ENCODE measurements at places on chromosomes 2 and 18.

DNA sequence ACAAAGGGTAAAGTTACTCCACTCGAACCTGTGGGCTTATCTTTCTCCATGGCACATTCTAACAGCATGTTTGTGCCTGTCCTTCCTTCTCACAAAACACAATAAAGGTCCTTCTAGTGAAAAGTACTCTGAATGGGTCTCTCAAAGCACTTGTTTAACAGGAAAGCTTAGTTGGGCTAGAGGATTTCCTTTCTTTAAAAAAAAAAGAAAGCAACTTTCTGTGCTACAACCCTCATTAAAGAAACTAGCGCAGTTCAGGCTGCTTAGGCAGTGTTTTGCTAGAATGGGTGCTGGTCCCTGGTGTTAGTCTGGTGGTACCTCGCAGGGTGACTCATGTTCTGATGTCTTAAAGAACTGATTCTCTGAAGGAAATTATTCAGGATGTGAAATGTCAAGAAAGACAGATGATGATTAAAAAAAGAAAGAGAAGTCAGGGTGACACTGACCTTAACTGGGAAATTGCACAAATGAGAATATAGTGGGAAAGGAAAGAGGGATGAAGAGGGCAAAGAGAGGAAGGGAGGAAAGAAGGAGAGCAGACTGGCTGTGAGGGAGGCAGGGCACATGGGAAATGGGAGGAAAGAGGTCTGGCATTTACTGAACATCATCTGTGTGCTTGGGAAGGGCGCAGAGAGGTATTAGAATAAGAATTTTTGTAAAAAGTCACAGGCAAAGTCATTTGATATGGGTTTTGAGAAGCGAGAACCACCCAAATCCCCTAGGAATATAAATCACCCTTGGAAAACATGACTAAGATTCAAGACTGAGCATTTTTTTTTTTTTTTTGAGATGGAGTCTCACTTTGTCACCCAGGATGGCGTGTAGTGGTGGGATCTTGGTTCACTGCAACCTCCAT is 74.9 kb downstream of the ATP8B1 start:
- DNase-seq: no peak

GRCh38 chr2:3876685-3877084 is 173.3 kb downstream of the DCDC2C start:
- no peak for DNase-seq

- DNase-seq: no peak
These were observed 86.3 kb downstream of the PTPN4 start for GRCh38 chr2:119846021-119846420.

DNA sequence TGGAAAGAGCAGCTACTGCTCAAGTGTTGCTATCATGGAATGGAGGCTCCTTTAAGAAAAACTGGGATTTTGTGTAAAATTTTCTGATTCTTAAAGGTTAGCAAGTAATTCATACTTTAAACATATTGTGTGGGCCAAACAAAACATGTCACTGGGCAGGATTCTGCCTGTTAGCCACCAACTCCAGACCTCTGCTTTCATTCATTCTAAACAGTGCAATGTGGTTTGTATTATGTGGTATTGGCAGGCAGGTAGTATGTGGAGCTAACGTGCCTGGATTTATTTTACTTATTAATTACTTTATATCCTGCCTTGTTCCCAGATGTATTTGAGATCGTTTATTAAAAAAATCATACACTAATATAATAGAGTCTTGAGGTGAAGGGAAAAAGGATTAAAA is 1521.3 kb upstream of the ACVR2A start:
- no peak for DNase-seq

DNA sequence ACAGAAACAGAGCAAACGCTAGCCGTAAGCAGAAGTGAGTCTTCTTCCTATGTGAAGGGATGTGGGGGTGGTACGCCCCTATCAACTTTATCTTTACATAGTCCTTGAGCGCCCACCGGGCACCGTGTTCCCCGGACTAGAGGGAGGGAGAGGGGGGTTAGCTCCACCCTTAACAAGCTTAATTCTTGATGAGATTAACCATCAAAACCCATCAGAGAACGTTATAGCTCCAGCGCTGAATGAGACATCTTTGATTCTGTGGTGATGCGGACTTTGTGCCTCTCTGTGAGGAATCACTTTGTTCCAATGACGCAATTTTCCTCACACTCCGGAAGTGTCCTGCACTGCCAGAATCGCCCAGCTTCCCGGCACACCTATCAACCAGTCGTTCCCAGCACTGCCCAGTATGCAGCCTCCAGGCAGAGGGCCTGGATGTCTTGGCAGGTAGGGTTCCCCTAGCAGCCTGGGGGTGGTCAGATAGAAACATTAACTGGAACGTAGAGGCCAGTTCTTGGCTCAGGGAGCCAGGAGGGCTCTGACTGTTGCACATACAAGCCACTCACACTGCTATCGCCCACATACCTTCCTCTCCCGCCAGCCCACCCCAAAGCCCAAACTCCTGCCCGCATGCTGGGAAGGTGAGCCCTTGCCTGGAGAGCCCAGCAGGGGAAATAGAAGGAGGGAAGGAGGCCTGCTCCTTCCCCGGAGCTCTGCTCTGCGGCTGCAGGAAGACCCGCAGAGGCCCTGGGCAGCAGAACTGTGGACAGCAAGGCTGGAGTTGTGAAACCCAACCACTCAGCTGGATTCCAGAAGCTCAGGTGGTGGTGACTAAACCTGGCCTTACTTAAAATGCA is 1.9 kb upstream of the ODC1 start:
- DNase-seq: no peak

GRCh38 chr18:10564975-10565773 is 39.3 kb downstream of the NAPG start:
- DNase-seq: no peak

- DNase-seq: no peak
These were observed 111.1 kb upstream of the RBBP8 start for GRCh38 chr18:22822024-22822423.

- no peak for DNase-seq
These were observed 77.6 kb upstream of the SNTG2 start for GRCh38 chr2:873027-873426.

- no peak for DNase-seq
These were observed 57.1 kb downstream of the ZAP70 start for GRCh38 chr2:97770445-97770844.

DNA sequence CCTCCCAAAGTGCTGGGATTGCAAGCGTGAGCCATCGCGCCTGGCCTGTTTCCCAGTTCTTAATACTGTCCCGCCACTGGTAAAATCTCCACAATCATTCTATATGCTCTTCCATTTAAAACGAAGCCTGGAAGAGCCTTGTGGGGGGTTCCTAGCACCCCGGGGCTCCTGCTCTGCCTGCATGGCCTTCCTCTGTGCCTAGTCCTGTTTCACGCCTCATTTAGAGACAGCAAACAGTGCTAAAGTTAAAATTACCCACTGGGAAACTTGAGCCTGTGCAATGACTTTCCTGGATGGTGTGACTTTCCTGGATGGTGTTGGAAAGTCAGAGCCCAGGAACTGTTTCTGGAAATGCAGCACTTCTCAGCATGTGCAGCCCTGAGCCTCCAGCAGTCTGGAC is 55.0 kb downstream of the INPP5D start:
- DNase-seq: no peak

- DNase-seq: no peak
These were observed 64.4 kb downstream of the ZNF516 start for GRCh38 chr18:76430636-76431035.

- DNase-seq: no peak
These were observed 541.8 kb upstream of the VRK2 start for GRCh38 chr2:57504787-57505186.

GRCh38 chr2:72127401-72128058 is 20.1 kb downstream of the CYP26B1 start:
- no peak for DNase-seq

DNA sequence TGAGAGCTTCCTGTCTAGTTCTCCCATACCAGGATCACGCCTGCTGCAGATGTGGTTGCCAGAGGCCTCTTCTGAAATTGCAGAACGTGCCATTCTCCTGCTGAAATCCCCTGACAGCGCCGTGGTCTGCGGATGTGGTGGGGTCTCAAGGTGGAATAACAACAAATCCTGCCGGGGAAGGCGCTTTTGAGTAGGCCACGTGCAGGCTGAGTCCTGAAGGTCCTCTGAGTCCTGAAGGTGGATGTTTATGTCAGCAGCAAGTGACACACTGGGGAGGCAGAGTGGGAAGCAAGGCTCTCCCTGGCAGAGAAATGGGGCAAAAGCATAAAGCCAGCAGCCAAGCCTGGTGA is 241.4 kb downstream of the MYCN start:
- DNase-seq: no peak

DNA sequence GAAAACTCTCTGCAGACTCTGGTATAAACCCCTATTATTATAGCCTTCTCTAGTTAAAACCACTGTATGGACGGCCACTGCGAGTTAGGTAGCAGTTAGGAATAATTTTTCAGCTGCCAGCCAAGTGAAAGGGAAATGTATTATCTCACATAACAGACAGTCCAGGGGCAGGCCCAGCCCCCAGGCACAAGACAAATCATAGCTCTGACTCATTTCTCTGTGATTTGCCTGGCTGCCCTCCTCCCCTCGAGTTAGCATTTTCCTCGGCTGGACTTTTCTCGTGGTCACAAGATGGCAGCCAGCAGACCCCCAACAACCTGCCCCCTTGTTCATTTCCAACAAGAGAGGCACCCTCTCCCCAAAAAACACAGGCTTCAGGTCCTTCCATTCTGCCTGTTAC is 10.5 kb downstream of the VIT start:
- peak; percentile 56 for DNase-seq

DNA sequence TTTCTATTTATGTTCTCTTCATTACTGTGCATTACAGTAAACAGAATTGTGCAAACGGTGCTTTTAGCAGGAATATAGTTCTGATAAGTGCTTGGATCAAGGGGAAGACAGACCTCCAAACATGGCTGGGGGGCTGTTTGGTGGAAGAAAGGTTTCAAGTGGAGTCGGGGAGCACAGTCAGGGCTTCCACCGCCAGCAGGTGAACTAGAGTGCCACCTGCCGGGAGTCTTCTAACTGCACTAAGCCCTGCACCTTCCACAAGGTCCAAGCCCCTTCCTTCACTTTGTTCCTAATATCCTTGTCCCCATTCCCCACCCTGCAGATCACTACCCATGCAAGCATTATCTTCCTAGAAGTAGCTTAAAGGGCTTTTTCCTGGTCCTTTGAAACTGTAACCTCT is 11.1 kb downstream of the ONECUT2 start:
- no peak for DNase-seq

DNA sequence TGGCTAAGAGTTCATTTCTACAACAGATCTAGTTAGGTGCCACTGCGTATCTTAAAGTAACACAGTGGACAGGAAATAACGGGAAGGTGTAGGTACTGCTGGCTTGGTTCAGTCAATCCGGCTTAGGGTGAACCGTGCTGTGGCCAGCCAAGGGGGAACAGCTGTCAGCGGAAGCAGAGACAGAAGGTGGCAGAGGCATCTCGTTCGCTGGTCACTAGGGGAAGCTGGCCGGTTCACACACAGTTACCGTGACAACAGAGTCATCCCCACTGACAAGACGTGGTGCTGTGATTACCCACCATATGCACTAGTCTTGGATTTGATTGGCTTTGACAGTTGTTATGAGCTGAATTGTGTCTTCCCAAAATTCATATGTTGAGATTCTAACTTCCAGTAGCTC is 58.8 kb upstream of the HDAC4 start:
- peak; percentile 11 for DNase-seq

DNA sequence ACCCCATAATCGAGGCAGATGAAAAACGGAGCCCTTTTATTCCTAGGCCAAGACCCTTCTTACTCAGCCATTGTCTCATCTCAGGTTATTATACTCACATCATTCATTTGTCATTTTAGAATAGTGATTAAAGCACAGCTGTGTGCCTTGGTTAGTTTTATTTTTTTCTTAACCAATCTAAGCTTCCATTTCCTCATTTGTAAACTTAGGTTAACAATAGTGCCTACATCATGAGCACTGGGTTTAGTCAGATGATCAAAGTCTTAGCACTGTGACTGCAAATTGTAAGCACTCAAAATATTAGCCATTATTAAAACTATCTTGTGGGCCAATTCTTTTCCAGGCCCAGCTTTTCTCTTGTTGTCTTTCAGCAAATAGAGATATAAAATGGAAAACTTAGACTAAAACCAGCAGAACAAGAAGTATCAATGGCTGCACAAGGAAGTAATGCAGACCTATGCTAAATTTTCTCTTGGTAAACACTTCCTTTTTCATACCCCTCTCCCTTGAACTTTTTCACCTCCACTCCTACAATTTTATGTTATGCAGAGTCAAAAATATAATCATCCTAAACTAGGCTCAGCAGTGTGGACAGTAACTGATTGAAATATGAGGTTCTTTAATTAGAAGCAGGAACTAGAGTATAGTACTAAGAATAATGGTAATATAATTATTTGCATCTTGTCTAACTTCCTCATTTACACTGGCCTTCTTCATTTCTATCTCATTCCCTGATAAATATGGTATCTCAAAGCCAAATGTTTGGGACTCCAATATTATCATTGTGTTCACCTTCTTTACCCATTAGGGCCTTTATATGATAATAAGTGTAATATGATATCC is 21.5 kb upstream of the GALNT3 start:
- DNase-seq: no peak

GRCh38 chr2:212672186-212672585 is 133.6 kb upstream of the ERBB4 start:
- no peak for DNase-seq

GRCh38 chr2:133918141-133918540 is 335.7 kb upstream of the MGAT5 start:
- DNase-seq: no peak

DNA sequence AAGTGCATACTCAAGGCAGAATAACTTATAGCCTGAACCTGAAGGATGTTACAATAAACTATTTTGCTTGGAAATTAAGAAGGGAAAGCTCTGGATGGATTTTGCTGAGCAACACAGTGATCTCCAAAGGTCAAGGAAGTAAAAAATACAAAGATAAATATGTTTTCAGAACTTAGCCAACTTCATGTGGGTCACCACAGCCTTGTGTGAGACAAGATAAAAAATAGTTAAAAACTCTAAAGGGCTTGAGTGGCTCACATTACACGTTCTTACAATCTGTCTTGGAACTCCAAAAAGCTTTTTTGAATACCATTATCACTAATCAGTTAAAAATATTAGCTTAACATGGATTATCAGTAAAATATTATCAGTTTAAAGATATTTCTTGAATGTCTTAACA is 28.9 kb upstream of the MTX2 start:
- no peak for DNase-seq

DNA sequence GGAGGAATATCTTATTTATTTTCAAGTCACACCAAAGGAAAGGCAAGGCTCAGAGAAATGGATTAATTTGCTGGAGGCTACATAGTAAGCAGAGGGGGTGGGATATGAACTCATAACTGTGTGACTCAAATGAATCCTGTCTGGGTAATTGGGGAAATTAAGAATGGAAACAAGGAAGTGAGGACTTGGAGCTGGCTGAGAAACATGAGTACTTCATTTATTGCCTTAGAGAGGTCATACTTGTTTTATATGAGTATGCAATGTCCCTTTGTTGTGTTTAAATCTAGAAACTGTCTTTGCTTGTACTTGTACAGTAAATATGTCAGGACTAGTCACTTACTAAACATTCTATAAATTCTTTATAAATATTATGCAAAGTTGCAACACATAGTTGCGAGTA is 2166.7 kb upstream of the PIK3C3 start:
- no peak for DNase-seq

GRCh38 chr2:162267496-162267895 is 24.3 kb upstream of the FAP start:
- no peak for DNase-seq

Data from right atrium auricular region (tissue), 2 donors.